Mucosa of gallbladder (tissue), 1 donor: ENCODE measurements at places on chromosomes 1 and 21.
A peak's percentile ranks its signal among the peaks of the same experiment; 100 is the strongest.

DNA sequence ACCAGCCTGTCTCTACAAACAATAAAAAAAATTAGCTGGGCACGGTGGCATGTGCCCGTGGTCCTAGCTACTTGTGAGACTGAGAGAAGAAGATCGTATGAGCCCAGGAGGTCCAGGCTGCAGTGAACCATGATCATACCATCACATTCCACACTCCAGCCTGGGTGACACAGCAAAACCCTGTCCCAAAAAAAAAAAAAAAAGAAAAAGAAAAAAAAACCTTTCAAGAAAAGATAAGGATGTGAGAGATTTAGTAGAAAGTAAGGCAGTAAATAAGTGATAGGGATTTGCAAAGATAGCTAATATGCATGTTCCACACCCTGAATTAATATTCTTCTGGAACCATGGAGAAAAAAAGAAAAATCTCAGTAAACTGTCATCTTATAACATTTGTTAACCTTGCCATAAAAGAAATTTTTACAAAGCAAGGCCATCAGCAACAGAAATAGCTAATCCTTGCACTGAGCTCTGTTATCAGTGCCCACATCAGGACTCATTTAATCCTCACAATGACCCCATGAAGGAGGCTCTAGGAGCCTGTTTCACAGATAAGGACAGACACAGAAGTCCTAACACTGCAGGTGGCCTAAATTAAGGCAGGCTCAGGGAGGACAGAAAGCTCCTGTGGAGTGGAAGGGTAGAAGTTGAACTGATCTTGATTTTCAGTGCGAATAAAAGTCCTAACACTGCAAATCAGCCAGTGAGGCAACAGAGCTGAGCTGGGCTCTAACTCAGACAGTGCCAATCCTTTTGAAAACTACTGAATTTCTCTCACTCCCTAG, 7.6 kb downstream of the GNB1 start:
- DNase-seq = no peak

- DNase-seq = no peak
Observed at GRCh38 chr1:111209622-111210021, 9.2 kb upstream of the DENND2D start.

DNA sequence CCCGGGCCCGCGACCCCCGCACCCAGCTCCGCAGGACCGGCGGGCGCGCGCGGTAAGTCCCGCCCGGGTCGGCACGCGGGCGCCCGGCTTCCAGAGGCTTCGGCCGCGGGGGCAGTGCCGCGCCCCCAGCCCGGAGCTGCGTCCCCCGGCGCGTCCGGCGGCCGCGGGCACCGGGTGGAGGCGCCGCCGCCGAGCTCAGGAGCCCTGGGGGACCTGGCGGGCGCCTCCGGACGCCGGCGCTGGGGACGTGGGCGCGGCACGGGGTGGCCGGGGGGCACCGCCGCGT, 227 bp downstream of the NBL1 start:
- DNase-seq = no peak

DNA sequence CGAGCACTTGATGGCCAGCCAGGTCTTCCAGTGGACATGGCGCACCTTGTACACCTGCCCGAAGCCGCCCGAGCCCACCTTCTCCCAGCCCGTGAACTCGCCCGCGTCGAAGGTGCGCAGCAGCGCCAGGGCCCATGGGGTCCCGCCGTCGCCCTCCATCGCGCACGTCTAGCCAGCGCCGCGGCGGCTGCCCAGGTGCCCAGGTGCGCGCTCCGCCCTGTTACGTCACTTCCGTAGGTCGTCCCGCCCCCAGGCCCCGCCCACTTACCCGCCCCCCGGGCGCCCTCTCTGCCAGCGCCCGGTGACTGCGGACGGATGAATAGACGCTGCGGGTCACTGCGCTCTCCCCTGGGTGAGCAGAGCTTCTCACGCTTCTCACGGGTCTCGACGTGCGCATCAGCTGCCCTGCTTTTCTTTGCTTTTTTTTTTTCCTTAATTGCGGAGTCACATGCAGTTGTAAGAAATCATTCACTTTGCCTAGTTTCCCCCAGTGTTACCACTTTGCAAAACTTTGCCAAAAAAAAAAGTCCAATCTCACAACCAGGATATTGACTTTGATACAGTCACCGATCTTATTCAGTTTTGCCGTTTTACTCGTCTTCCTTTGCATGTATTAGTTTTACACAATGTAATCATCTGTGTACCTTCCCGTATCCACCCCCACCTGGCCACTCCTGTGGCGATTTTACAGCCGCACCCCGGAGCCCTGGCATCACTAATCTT, at the start of gene RIPK4:
Gene RIPK4, minus strand, starts transcription at position 170 of the 723 bp plus-strand sequence. Its CDS starts 11 bp downstream, at position 159.
- peak; percentile 88 for DNase-seq

- DNase-seq = no peak
Observed at GRCh38 chr1:19512545-19512944, 27.2 kb upstream of the CAPZB start.

DNA sequence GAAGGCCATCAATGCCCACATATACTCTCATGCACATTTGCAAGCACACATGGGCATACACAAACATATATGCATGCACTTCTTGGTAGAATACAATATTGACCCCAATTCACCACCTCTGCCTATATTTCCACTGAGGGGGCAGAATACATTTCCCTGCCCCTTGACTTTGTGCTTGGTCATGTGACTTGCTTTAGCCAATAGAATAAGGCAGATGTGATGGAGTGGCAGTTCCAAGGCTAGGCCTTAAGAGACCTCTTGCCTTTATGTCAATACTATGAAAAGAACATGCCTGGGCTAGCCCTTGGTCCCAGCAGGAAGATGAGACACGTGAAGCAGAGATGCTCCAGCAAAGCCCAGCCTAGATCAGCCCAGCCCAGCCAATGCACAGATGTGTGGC, 66.0 kb upstream of the GRIK3 start:
- no peak for DNase-seq

DNA sequence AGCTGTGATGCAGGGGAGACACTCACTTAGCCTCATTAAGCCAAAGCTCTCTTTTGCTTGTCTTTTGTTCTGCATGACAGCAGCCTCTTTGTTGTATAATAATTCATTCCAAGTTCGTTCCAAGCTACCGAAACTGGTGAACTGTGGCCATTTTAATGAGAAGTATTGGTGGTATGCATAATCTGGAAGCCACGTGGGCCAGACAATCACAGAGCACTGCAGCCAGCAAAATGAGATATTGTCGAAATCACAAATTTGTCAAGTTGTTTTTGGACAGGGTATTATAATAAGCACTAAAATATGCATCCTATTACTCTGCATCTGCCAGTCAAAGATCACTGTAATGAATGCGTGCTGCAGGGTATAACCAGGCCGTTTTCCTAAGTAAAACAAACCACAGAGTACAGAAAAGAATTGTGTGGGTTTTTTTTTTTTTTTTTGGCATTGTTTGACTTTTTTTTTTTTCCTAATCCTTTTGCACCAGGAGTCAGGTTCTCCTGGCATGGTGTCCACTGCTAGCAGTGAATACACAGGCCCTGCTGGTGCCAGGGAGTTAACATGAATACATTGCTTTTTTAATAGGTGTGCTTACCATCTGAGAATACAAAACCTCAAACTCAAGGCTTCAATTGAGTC, 423.9 kb downstream of the PTBP2 start:
- no peak for DNase-seq

DNA sequence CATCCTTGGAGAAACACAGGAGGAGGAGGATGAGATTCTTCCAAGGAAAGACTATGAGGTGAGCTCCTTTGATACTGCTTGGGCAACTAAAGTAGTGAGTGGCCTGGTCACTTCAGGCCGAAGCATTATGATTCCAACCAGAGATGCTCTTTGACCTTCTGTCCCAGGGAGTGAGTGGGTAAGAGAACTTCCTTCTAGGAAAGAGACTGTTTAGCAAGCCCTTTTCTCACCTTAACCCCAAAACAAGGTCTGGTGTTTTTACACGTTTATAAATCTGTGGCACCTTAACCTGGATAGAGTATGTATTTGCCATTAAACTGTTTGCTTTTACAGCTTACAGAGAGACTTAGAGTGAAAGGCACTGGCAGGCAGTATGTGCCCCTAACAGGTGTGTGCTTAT, 1.1 kb downstream of the CLCN6 start:
- no peak for DNase-seq

DNA sequence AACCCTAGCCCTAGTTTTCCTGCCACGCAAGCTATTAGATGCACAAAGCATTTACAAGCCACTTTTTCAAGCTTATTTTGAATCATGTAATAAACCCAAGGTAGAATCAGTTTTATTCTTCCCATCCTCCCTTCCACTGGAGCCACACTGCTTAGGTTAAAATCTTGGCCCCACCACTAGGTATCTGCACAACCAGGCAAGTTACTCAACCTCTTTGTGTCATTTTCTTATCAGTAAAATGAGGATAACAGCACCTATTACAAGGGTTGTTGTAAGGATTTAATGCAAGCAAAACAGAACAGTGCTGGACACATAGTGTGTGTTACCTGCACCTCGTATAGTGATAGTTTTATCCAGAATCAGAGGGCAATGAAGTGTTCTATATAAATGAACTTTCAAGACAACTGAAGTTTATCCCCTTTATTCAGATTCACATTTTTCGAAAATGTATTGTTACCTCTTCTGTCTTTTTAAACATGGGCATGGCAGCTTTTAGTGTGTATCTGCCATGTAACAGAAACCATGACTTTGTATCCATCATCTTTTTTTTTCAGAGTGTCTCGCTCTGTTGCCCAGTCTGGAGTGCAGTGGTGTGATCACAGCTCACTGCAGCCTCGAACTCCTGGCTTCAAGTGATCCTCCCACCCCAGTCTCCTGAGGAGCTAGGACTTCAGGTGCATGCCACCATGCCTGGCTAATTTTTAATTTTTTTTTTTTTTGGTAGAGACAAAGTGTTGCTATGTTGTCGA, 17.2 kb upstream of the TTC39A start:
- no peak for DNase-seq

- DNase-seq = peak; percentile 53
Observed at GRCh38 chr1:2594001-2594640, 7.5 kb downstream of the PRXL2B start.

DNA sequence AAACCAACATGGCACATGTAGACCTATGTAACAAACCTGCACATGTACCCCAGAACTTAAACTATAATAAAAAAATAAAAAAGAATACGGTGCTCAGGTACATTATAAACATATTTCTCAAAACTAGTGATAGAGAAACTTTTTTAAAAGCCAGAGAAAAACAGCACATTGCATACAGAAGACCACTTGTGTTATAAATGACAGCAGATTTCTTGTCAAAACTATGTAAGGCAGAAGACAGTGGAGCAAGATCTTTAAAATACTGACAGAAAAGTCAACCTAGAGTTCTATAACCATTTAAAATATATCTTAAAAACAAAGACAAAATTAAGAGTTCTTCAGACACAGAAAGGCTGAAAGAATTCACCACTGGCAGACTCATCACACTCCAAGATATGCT, 144.7 kb downstream of the NEGR1 start:
- no peak for DNase-seq

GRCh38 chr1:33320619-33321165, at the start of gene A3GALT2:
TSS of gene A3GALT2 (minus strand) at chr1:33321098. CDS start at chr1:33321098, 0 bp downstream.
- DNase-seq = no peak

- no peak for DNase-seq
Observed at GRCh38 chr1:200861937-200862647, 10.7 kb upstream of the GPR25 start.

DNA sequence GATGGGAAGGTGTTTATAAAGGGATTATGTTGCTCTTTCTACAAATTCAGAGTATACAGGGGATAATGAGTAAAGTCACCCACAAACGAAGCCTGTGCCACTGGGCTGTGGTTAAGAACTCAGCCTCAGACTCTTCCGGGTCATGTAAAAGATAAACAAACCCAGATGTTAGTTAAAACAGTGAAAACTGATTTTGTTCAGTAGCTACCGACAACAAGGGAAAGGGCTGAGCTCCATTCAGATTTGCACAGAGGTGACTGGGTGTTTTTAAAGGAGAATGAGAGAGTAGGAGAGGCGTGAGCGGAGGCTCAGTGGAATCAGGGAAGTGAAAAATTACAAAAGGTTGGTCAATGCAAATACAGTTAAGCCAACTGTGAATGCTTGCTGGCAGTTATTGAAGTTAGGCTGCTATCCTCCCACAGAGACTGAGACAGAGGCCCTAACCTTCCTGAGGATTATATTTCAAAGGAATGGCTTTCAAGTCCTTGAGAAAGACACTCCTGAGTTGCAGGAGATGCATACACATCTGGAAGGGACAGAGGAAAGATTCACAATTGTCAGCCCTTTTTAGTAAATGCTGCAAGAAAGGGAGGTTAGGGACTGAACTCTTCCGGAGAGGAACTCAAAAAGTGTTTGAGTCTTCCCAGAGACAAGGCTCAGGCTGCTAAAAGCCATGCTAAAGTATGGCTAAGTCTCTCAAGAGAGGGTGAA, 29.9 kb upstream of the SAMD13 start:
- DNase-seq = no peak

DNA sequence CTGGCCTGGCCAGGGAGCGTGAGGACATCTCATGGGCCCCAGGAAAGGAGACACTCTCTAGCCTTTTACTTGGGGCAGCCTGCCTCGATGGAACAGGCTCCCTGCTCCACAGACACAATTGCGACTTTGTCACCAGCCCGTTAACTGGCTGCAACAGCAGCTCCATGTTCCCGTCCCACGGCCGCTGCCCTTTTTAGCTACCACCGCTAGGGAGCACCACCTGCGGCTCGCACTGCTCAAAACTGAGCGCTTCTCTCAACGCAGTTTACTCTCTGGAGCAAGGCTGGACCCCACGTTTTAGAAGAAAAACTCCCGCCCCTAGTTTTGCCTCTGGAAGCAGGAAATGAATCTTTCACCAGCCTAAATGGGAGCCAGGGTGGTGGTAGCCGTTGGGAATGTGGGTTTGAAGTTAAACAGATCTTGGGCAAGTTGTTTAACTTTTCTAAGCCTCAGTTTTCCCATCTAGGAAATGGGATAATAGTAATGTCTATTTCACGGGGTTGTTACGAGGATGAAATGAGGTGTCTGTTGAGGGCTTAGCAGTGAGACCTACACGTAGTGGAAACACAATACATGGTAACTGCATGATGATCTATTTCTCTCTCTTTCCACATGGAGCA, 3.5 kb upstream of the LRRC38 start:
- no peak for DNase-seq

- DNase-seq = no peak
Observed at GRCh38 chr1:55304229-55304740, 89.1 kb upstream of the USP24 start.

DNA sequence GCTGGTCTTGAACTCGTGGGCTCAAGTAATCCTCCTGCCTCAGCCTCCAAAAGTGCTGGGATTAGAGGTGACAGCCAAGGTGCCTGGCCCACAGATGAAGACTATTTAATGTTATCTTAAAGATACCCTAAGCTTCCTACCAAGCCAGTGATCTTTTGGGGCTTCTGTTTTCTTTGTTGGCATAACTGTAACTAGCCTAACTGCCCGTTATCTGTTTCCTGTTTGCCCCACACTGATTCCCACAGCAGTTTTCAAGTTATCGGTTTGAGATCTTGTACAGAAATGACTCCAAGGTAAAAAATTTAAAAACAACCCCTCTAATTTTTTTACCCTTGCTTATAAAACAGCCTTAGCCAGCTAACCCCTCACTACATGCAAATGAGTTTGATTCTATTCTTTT, 12.4 kb downstream of the SELL start:
- DNase-seq = no peak
